ENCODE measurements at places on chromosomes 3 and 15. TPM values are rescaled to one million over a fixed set of nuclear protein-coding genes. Genes with fewer than 3 reads are reported as not detected.

LRRC2 gene
- 0.08 TPM for total RNA-seq

ALG1L2 gene
- 2.2 TPM for total RNA-seq

KBTBD12 gene
- total RNA-seq = 1.1 TPM

SLC27A2 gene
- 7.5 TPM for total RNA-seq

TNFAIP8L3 gene
- not detected for total RNA-seq

SPINK8 gene
- total RNA-seq = not detected

COLQ gene
- total RNA-seq = 0.79 TPM

FILIP1L gene
- 16.8 TPM for total RNA-seq

MKRN2OS gene
- total RNA-seq = 6.2 TPM

LRRC34 gene
- 9.6 TPM for total RNA-seq

CCR8 gene
- total RNA-seq = not detected

KBTBD13 gene
- total RNA-seq = not detected

JAGN1 gene
- total RNA-seq = 52.4 TPM

SCN11A gene
- total RNA-seq = not detected

ST8SIA2 gene
- not detected for total RNA-seq

KCNH8 gene
- 0.58 TPM for total RNA-seq

TUSC7 gene
- not detected for total RNA-seq
